Osteoblast (primary cell): ENCODE measurements at places on chromosomes 11 and 22. TPM values are rescaled to one million over a fixed set of nuclear protein-coding genes. Genes with fewer than 3 reads are reported as not detected.

Gene MUC5AC
- total RNA-seq: not detected in 2 replicates

DNA sequence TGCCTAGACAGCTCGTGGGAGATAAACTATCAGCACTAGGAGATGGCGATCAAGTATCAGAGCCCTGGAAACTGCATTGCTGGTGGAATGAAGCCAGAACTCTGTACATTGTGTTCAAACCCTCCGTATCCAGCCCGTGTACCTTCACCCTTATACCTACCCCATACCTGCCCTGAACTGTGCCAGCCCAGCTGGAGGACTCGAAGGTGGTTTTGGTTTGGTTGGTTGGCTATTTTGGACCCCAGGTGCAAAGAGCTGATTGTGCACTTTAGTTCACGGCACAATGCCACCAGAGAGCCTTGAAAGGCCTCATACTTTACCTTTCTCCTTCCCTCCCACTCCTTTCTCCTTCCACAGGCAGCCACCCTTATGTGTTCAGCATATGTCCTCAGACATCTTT is 16.0 kb downstream of the FAM83F start:
- peak; percentile 67 for DNase-seq

GRCh38 chr11:47010179-47010578 is 73.6 kb downstream of the CSTPP1 start:
- DNase-seq: no peak

DNA sequence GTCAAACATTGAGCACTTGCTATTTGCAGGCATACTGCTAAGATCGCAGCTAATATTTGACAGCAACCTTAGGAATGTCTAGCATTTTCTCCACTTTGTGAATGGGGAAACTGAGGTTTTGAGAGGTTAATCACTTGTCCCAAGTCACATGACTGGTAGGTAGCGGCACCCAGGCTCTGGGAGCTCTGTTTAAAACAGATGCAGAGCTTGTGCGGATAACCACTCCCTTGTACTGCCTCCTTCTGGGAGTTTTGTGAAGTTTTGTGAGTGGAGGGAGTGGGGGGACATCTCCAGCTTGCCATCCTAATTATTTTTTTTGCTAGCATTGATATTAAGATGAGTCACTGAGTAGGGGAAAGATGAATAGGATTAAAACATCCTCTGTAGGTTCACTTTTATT is 134.7 kb downstream of the GRIK4 start:
- no peak for DNase-seq

DNA sequence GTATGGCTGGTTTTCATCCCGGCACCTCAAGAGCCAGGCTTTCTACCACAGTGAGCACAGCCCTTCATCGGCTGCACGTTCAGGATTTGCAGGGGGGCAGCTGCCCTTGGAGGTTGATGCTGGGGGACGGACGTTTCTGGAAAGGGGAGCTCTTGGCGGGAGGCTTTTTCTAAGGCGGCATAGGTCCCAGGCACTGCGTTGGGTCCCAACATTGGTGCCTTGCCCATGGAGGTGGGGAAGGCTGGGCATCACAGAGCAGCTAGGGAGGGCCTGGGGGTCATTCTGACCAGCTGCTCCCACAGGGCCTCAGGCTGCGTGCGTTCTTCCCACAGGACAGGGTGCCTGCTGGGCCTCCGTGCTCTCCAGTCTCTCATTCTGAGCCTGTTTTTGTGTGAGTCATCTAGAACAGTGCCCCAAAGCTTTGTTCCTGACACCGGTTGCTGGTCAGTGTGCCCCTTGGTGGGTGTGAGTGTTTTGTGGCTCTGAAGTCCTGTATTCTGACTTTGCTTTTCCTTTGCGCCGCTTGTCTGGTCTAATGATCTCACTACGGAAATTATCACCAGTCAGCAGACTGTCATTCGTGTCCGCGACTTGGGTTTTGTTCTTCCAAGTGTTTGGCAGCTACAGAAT is 275.9 kb downstream of the TBC1D22A start:
- DNase-seq: peak; percentile 58

GRCh38 chr11:119803139-119803538 is 74.1 kb upstream of the NECTIN1 start:
- DNase-seq: no peak

Gene OR51B2
- total RNA-seq: not detected in 2 replicates

Gene SCGB1A1
- not detected in 2 replicates for total RNA-seq

Gene DPAGT1
- total RNA-seq: 20.3 and 22.1 TPM in 2 replicates

Gene ZBTB44
- 47.1 and 50.3 TPM in 2 replicates for total RNA-seq

DNA sequence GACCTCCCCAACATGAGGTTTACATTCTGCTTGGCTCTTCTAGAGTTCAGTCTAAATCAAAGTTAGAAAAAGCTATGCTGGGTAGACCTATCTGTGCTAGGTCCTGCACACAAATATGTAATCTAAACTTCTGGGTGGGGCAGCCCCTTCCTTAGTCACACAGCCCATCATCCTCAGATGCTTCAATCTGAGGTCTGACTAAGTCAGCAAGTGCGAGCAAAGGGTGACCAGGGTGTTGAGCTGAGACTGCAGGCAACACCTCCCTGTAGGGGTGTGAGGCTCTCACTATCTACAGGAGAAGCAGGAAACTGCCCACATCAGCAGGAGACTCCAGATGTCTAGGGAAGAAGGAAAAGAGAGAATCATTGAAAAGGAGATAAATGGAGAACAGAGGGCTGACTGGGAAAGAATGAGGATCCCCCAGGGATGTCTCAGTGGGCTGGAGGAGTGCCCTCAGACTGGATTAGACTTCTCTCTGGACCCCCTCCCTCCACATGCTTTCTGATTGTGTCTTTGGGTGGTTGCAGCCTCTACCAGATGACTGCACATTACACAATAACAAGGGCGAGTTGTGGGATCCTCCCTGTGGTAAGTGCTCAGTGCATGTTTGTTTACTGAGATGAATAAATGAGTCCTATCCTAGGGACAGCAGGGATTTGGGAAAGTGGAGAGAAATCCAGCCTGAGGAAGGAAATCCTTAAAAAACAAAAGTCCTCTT is 266.2 kb upstream of the PLET1 start:
- no peak for DNase-seq

Gene MS4A1
- not detected in 2 replicates for total RNA-seq
